Suppressor macrophage (primary cell): ENCODE measurements at places on chromosomes 2 and 18.

DNA sequence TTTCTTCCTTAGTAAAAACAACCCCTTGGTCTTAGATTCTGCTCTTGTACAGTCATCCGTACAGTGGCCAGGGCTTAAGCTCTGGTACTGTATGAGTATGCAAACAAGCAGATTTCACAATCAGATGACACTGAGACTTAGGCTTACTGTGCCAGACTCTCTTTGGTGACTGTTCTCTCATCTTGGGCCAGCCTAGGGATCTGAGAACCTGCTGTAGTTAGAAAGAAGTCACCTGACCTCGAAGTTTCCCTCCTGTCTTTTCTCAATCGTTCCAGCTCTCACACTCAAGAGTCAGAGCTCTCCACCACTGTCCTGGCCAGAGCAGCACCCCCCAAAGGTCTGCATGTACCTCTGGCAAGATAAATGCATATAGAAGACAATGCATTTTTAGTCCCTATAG is 63.2 kb downstream of the ZEB2 start:
- DNase-seq = peak; percentile 91

DNA sequence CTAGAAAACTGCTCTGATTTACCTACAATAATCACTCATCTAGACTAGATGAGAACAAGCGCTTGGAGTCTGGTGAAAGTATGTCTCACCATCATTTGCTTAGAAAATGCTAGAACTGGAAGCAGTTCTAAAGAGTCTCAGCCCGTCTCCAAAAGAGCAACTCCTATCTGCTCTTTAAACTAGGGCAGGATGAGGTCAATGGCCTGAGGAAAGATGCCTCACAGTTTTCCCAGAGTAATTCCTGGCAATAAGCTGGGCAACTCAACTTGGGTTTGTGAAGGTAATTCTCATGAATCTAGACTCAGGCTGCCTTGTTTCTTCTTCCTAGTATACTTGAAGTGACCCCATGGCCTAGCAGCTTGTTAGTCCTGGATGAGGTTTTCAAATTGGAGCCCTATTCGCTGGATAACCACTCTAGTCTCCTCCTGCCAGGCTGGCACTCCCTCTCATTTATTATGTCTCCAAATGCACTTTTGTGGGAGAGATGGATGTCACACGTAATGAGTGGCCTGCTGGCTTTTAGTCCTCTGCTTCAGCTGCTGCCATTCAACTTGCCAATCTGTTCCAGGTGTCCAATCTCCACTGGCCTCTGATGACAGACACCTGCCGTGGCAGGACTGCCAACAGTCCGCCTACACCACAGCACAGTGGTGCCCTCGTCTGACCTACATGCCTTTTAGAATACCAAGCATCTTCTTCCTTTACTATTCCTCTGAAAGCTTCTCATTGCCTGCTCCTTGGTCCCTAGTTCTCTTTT is 80.9 kb downstream of the CABYR start:
- DNase-seq = no peak

GRCh38 chr2:20571644-20572215 is 79.2 kb downstream of the HS1BP3 start:
- no peak for DNase-seq

DNA sequence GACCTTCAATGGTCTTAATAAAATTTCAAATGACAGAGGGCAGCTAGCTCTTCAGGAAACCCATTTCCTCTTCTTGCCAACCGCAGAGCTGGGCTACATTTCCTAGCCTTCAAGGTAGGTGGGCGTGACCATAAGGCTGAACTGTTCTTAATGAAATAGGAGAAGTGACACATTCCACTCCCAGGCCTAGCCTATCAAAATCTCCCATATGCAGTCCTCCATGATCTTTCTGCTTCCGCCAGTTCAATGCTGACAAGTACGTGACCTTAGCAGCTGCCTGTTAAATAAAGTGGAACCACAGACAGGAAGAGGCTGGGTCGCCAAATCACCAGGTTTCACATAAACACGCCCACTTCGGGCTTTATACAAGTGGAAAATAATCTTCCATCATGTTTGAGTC is 13.2 kb downstream of the SERPINE2 start:
- DNase-seq = peak; percentile 96

- no peak for DNase-seq
Measured at GRCh38 chr2:147512206-147512605, 332.6 kb upstream of the ACVR2A start.

- no peak for DNase-seq
Measured at GRCh38 chr2:186617771-186618170, 27.9 kb downstream of the ITGAV start.

DNA sequence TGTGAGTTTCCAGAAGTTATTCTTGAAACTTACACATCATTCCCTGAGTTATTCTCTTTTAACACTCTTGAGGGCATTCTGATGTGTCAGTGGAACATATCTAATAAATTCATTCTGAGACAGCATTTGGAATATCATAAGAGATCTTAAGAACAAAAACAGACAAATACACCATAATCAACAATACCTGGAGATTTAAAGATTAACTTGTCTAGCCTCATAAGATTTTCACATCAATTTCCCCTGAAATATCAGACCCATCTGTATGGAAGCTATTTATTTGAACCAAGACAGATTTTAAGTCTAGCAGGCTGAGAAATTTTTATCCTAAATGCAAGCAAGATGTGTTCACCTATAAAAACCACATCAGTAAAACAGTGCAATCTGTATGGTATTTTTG is 181.6 kb downstream of the NYAP2 start:
- DNase-seq = no peak

DNA sequence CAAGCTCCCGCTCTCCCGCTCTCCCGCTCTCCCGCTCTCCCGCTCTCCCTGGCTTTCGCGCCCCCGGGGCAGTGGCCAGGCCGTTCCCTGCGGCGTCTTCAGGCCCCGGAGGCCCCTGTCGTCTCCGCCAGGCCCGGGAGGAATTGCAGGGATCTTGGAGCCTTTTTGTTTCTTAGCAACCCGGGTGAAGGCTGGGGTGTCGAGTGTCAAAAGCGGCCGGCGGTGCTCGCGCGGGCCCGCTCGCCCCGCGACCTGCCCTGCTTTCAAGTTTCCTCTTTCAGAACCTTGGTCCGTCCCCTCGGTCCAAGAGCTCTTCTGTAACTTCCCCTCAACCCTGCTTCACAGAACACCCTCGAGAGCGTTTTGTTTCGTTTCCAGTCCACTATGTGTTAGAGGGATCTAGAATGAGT is 1.4 kb downstream of the RNF138 start:
- peak; percentile 88 for DNase-seq

- peak; percentile 66 for DNase-seq
Measured at GRCh38 chr2:28273751-28274150, 118.9 kb upstream of the FOSL2 start.

DNA sequence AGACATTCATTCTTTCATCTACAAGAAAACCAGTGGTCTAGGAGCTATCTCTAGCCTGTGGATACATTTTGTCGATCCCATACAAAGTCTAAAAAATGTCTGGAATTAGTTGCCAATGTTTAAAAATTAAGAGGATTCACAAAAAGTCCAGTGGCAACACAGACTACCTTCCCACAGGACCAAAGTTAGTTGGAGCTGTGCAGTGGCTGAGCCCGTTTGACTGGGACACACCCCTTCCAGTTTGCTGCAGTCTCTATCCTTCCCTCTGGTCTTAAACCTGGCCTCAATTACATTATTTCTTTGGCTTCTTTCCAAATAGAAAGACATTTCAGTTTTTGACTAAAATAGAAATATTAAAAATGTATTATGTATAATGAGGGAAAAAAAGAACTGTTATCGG is 18.6 kb downstream of the SLC16A14 start:
- no peak for DNase-seq

DNA sequence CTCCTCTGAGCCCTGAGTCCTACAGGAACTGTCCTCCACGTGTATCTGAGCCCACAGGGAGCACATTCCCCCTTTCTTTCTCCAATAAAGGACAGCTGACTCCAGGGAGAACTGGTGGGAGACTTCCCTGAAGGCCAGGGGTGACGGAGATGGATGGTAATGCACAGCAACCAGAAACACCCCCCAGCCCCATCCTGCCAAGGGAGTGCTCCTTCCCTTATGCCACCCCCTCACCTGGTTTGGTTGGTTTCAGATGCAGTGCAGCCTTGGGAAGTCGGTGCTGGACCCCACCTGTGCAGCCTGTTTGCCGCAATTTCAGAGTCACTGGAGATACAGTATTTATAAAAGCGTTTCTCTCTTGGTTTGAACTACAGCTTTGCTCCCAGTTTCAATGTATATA is 24.0 kb downstream of the GPR55 start:
- no peak for DNase-seq

DNA sequence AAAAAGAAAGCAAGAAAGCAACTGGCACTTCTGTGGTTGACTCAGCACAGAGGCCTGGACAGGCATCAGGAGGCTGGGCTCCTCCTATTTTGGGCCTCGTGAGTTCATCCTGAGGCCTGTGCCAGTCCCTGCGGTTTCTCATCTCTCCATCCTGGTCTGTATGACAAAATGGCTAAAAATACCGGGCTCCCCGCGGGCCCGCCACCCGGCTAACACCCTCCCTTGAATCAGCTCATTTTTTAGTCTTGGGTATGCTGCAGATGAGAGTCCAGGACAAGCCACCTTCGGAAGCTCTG is 62.3 kb upstream of the YWHAQ start:
- DNase-seq = peak; percentile 74

DNA sequence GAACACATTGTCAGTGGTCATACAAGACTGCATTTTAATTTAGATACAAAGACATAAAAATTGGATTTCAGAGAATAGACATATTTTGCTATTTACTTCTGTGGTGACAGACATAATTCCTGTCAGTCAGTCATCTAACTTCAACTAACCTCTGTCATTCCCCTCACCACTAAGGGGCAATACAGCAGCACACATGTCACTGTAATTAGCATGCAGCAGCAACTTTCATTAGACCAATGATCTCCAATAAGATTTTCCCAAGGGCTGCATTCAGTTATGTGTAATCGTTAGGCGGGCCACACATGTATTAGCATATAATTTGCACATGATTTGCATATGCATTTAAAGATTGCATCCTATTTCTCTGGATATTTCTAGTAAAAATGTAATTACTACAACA is 624.5 kb downstream of the NR4A2 start:
- no peak for DNase-seq

- DNase-seq = no peak
Measured at GRCh38 chr2:238182362-238182761, 21.1 kb downstream of the ILKAP start.

- DNase-seq = peak; percentile 89
Measured at GRCh38 chr18:2905854-2906703, 59.3 kb downstream of the EMILIN2 start.

DNA sequence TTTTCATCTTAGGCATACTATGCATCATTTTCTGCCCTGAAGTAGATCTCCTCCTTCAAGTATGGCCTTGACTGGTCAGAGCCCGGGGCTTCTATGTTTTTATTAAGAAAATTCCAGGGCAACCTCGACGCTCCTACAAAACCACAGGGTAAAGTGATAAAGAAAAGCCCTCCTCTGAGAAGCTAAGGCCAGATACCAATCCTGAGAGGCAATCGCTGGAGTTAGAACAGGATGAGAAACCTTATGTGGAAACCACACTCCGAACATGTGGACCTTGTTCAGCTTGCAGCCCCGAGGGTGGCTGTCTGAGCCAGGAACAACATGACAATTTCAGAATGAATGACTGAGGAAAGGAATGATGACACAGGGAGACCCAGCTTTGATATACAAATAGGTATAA is 35.6 kb downstream of the RMC1 start:
- DNase-seq = no peak

GRCh38 chr2:44273596-44273995 is 1.7 kb upstream of the SLC3A1 start:
- no peak for DNase-seq

DNA sequence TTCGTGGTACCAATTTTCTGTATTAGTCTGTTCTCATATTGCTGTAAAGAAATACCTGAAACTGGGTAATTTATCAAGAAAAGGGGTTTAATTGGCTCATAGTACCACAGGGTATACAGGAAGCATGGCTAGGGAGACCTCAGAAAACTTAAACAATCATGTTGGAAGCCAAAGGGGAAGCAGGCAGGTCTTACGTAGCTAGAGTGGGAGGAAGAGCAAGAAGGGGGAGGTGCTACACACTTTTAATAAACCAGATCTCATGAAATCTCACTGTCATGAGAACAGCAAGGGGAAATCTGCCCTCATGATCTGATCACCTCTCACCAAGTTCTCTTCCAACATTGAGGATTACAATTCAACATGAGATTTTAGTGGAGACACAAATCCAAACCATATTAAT is 226.8 kb upstream of the TPO start:
- peak; percentile 16 for DNase-seq

GRCh38 chr2:40329739-40330030 is 122.2 kb downstream of the SLC8A1 start:
- no peak for DNase-seq

DNA sequence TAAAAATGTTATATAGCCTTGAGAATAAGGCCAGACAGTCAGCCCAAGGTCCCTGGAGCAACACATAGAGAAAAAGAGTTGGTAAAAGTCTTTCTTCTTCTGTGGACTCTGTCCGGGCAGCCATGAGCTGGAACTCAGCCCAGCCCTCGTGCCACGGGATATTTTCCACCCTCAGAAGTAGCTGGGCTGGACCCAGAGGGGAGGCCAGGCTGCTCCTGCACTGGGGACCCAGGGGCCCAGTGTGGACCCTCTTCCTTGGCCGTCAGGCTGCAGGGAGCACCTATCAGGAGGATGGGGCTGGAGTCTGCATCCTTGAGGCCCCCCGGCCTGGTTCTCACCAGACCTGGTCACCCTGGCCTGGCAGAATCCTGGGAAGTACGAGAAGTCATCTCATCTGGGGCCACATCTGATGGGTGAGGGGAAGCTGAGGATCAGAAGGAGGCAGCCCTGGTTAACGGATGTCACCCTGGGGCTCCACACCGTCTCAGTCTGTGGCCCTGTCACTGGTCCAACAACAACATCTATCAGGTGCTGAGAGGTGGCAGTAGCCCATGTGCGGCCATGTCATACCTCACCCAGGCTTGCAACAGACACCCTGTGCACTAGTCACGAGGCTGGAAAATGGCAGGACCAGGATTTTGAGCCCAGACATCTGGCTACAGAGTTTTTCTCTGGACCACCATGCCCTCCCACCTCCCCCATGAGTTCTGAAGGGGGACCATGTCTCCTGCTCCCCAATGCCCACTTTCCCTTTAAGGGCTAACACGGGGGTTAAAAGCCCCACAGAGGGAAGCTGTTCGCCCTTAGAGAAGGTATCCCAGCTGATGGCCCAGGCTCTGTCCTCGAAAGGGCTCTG is 33.0 kb downstream of the SDC1 start:
- no peak for DNase-seq

DNA sequence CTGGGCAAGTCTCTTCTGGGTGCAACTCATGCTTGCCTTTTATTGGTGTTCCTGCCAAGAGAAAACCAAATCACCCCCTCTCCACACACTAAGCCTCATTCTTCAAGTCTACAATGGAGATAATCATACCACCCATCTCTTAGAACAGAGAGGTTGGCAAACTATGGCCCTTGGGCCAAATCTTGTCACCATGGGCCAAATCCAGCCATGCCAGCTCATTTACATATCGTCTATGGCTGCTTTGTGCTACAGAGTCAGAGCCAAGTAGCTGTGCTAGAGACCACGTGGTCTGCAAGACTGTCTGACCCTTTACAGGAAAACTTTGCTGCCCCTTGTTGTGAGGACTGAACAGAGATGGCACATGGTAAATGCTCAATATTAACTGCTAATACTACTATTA is 270.3 kb upstream of the PARD3B start:
- DNase-seq = no peak

GRCh38 chr2:108612514-108613183 is 78.4 kb downstream of the LIMS1 start:
- DNase-seq = no peak
